Breast epithelium (tissue), 4 donors: ENCODE measurements at places on chromosomes 12 and 14. TPM values are rescaled to one million over a fixed set of nuclear protein-coding genes. Genes with fewer than 3 reads are reported as not detected.

- H3K27ac ChIP-seq = no peak overlapping the region
- no peak overlapping the region for H3K4me3 ChIP-seq
- H3K27me3 ChIP-seq = no peaks in the 10 kb centered on the region
- no peak for DNase-seq
Measured at GRCh38 chr12:25500651-25501050, 52.4 kb downstream of the LMNTD1 start.

C12orf75 gene
- total RNA-seq = 20.0 TPM

- peaks cover 34% of the 10 kb centered on the region for H3K4me1 ChIP-seq
- H3K4me3 ChIP-seq = no peak overlapping the region
- no peaks in the 10 kb centered on the region for H3K27me3 ChIP-seq
- H3K27ac ChIP-seq = peak overlapping the region; percentile 87
Measured at GRCh38 chr14:76921088-76921399, 94.8 kb downstream of the LRRC74A start.

- H3K36me3 ChIP-seq = no peaks in the 10 kb centered on the region
- no peaks in the 10 kb centered on the region for H3K27me3 ChIP-seq
- DNase-seq = no peak
- no peak overlapping the region for H3K27ac ChIP-seq
Measured at GRCh38 chr14:47778631-47779030, 103.2 kb upstream of the MDGA2 start.

DNA sequence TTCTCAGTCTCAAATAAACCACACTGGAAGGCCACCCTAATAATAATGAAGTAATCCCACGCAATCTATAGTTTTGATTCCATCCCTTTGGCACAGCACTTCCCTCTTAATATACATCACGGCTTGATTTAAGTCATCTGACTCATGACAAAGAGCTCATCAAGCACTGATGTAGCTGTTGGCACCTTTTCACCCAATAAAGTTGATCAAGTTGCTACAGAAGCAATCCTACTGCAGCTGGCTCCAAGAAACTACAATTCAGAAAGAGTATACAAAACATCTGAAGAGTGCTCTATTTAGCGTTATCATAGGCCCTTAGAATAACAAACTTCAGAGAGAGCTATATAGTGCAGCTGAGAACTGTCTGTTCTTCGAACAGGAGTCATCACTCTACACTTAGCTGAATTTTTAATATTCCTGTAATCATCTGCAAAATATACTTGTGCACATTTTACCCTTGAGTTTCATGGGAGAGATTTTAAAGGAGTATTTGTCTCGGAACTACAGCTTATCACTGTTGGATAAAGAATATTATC lies 94.9 kb downstream of the OSBPL8 start:
- H3K4me3 ChIP-seq = no peak overlapping the region
- no peaks in the 10 kb centered on the region for H3K36me3 ChIP-seq
- H3K27me3 ChIP-seq = no peaks in the 10 kb centered on the region
- DNase-seq = no peak
